ENCODE measurements at places on chromosomes 12 and 14.

DNA sequence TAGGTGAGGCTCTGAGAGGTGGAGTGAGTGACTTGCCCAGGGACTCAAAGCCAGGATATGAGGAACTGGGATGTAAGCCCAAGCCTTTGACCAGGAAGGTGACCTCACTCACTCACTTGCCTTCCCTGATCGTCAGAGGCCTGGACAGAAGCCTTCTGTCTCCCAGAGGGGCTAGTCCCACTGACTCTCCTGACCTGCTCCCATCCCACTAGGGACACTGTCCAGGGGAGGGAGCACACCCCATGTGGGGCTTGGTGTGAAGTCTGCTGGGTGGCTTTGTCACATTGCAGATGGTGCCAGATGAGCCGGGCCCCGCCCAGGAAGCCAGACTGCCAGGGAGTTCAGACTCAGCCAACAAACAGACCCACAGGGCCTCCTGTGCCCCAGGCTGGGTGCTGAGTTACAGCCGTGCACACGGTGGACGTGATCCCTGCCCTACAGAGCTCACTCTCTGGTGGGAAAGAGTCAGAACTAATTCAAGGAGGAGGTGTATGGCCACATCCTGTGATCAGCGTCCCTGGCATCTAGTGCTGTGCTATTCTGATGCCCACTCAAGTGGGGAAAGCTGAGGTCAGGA, 28.3 kb downstream of the MMAB start:
- peak; percentile 28 for DNase-seq

DNA sequence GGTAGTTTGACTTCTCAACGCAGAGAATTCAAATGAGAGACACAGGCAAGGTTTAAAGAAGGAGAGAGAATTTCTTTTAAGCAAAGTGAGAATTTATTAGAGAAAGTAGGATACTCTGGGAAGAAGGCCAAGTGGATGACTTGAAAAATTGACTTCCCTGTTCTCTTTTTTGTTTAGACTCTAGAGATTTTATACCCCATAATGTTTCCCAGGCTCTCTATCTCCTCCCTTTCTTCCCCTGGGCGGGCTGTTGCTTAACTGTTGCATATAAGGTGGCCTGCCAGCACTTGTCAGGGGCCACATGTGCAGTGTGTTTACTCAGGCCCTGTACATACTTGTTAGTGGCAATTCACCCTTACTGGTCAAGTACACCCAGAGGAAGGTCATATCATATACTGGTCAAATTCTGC, 403.7 kb downstream of the SLC6A15 start:
- no peak for DNase-seq

DNA sequence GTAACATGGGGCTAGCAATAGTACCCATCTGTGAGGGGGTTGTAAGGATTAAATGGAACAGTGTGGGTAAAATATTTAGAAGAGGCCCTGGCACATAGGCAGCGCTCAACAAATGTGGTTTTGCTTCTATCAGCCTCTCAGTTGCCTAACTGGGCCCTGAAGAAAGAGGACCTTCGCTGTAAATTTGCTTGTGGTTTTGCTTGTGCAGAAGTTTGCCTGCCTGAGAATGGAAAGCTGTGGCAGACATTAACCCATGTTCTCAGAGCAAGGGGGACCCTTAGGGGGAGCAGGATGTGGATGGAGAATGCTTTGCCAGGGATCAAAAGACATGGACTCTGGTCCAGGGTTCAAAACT, 160.1 kb downstream of the BRMS1L start:
- peak; percentile 25 for DNase-seq

DNA sequence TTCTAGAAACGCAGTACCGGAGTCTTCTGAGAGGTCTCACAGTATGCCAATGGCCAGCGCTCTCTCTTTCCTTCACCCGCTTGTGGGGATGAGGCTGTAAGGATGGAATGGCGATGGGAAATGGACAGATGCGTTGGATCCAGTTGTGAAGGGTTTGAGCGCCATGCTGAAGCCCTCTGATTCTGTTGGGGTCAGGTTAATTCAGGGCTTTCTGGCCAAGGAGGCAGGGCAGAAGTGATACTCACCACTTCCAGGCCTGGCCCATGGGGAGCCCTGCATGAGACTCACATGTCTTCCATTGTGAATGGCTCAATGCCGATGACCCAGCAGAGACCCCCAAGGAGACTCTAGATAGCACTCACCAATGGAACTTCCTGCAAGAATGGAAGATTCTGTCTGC, 114.3 kb downstream of the BCL11B start:
- DNase-seq, result no peak

DNA sequence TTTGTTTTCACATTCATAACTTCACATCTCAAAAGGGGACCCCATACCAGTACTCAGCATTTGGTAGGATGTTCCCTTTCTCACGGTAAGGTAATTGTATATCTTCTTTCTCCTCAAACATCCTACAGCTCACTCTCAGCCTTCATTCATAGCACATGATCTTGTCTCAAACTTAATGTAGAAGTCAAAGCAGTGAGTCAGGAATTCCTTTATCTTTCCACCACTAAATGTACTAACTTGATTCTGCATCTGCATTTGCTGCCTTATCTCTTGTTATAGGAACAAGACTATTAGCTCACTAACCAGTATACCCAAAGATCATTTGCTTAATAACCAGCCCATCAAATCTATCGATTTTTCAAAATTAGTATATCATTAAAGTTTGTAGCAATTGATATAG, 22.9 kb downstream of the CPSF2 start:
- DNase-seq, result peak; percentile 23

GRCh38 chr14:35879654-35880249, 53.6 kb downstream of the BRMS1L start:
- peak; percentile 45 for DNase-seq

DNA sequence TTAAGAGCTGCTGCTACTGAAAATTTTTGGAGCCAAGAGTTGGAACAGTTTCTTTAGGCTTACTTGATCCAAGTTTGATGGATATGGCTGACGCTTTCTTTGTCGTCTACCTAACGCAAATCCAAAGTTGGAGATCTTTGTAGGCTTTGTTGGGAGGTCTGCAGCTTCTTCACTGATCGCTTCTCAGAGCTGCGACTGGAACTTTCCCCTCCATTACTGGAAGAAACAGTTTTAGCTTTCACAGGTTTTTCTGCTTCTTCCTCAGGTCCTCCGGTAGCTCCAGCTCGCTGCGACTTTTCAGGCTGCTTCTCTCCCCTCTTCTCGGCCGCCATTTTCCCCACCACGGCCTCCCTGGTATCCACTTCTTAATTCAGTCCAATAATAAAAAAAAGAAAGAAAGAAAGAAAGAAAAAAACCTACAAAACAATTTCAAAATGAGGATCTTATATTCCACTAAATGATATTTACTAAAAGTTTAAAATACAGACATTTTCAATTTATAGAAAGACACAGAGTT, 178.1 kb upstream of the HMGA2 start:
- DNase-seq, result no peak

GRCh38 chr12:132492522-132492921, 2.6 kb downstream of the FBRSL1 start:
- DNase-seq, result no peak

DNA sequence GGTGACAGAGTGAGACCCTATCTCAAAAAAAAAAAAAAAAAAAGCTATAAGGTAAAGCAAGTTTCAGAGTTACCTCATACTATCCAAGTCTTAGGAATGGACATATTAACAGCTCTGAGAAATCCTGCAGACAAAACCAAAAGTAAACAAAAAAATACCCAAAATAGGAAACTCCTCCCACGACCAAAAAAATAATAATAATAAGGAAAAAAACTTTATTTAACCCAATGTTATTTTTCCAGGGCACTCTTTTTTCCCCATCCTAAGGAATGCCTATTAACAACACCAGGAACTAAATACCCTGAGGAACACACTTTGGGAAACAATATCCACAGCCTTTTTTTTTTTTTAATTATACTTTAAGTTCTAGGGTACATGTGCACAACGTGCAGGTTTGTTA, 135.5 kb upstream of the CCND2 start:
- DNase-seq, result no peak

GRCh38 chr14:84250893-84251292, 1279.1 kb upstream of the FLRT2 start:
- DNase-seq, result no peak

DNA sequence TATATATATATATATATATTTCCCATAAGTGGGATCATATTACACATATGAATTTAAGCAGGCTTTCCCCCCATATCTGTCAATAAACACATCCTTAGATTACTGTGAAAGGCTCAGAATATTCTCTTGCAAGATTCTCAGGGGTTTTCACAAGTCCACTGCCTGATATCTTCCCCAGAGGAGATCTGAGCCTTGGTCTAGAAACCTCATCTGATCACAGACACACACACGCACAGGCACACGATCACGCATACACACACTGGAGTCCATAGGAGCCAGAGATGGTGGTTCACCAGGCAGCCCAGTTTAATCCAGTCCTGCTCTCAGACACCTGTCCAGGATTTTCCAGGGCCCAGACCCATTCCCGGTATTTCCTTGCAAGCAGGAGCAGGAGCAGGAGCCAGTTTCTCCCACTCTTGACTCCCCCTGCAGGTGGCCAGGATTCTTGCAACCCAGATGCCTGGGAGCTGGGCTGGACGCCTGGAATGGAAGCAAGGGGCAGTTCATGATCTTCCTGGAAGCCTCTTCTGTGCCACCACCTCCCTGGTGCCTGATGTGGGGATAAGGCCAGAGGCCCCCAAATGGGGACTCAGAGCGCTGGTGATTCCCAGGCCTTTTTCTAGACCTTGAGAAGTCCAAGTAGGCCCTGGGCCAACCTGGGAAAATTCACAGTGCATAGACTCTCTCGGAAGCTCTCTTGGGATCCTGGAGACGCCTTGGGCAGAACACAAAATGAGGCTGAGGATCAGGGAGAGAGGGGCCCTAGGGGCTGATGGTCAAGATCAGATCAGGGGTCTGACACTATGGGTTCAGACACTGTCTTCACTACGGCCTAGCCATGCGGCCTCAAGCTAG, 16.5 kb upstream of the KRT78 start:
- peak; percentile 85 for DNase-seq

DNA sequence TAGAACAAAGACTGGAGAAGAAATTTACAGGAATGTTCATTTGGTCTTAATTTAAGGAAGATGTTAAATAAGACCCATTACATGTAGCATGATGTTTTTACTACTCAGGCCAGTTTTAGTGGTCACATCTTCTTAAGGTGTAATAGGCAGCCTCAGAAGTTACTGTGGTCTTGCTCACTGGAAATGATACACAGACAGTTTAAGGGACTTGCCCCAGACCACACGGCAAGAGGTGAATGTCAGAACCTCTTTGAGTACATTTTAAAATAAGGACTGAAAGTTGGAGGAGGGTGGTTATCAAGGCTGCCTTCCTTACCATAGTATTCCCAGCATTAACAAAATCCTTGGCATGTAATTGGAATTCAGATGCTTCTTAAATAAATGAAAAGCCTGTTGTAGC, 37.9 kb downstream of the LRRK2 start:
- no peak for DNase-seq

- no peak for DNase-seq
Measured at GRCh38 chr12:91990525-91990924, 155.1 kb downstream of the BTG1 start.

DNA sequence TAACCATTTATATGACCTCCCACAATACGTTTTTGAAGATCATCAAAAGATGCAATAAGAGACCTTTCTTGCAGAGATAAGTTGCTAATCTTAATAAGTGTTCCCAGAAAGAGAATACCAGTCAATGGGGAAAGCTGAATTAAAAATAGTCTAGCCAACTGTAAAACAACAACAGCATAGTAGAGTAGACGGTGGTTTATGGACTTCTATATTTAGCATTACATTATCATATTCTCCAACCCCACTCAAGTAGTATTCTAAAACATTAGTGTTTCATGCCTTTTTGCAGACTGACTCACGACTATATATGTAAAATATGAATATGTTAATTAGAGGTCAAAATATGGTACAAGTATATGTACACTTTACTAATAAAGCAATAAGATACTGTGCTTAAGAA, 218.9 kb downstream of the MED13L start:
- no peak for DNase-seq

- DNase-seq, result no peak
Measured at GRCh38 chr12:12445882-12446181, 89.0 kb downstream of the BORCS5 start.

- DNase-seq, result peak; percentile 2
Measured at GRCh38 chr14:37650356-37651037, 55.1 kb downstream of the TTC6 start.

DNA sequence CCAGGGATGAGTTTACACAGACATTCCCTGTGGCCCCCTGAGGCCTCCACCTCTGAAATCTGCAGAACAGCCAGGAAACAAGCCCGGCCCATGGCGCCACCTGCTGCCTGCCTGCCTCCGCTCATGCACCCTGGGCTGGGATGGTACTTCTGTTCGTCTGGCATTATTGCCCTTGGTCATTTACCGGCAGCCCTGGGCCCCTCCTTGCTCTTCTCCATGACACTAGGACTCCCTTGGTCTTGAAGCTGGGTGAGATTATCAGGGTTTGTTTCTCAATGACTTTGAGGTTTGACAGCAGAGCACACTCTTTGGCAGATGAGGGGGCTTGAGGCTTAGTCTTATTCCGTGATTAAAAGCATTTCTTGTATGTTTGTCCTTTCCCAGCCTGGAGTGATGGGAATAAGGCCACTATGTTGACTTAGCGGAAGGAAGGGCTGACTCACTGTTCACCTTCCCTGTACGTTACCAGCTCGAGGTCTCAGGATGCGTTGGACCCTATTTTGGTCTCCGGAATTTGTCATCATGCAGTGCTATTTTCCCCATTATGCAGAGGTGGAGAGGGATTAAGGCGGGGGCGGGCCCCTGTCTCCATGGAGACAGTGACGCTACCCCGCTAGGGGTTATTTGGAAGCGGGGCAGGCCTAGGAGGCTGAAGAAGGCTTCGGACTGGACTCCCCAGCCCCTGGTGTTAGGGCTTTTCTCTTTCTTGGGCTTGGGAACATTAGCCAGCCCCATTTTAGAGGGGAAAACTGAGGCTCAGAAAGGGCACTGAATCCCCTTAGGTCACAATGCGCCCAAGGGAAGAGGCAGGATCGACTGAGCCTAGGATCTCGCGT, 706 bp upstream of the PEX5 start:
- peak; percentile 69 for DNase-seq

DNA sequence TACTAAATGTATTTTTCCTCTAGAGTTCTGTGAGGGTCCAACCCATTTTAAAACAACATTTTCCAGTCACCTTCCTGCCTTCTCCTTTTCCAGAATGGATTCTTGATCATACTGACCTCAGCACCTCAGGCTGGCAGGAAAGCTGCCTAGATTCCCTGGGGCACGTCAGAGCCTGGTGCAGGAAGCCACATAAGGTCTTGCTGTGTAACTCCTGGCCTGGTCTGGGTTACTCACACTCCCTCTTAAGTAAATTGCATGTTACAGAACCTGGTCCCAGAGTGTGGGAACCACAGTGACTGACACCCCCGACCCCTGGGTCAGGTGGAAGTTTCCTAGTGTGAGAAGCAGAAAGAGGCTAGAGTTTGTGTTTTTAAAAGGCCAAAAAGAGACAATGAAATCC, 209.8 kb downstream of the SPTSSA start:
- DNase-seq, result no peak

DNA sequence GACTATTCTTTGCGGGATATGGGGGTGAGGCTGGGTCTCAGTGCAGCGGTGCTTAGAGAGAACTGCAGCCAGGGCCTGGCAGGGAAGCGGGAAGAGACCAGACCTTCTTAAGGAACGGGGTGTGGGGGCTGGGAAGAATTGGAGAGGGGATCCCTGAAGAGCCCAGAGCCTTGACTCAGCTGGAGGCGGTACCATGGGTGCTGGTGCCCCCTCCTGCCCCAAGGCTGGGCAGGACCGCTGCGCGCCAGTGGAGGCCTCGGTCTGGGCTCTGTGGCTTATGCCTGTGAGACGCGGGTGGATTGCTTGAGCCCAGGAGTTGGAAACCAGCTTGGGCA, 1.3 kb upstream of the RNU7-1 start:
- peak; percentile 43 for DNase-seq
